Motor neuron (in vitro differentiated cells): ENCODE measurements at places on chromosomes 2 and 18.
A peak's percentile ranks its signal among the peaks of the same experiment; 100 is the strongest.

DNA sequence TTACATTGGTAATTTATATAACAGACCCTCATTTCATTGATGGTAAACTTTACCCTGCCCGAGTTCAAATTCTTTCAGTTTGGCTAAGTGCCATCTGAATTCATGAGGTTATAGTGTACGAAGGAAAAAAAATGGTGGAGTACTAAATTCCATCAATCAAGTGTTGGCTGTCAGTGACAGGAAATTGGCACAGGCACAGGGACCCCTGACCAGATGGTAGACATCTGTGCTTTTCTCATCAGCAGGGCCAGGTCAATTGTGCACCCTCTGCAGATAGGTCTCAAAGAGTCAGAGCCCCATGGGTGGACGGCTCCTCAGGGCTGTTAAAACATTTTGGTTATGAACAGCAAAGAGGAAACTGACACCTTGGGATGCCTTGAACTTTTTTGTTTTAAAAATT is 439.2 kb downstream of the SETBP1 start:
- ATAC-seq, result no peak

DNA sequence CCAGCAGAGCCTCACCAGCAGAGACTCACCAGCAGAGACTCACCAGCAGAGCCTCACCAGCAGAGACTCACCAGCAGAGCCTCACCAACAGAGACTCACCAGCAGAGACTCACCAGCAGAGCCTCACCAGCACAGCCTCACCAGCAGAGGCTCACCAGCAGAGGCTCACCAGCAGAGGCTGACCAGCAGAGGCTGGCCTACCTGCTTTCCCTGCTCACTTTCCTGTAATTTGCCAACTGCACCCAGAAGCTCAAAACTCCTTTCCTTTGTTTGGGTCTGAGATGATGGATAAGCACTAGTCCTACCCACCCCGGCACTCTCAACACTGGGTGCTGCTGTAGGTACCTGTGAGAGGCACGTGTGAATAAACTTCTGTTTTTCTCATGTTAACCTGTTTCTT is 36.4 kb upstream of the PXDN start:
- ATAC-seq, result no peak

DNA sequence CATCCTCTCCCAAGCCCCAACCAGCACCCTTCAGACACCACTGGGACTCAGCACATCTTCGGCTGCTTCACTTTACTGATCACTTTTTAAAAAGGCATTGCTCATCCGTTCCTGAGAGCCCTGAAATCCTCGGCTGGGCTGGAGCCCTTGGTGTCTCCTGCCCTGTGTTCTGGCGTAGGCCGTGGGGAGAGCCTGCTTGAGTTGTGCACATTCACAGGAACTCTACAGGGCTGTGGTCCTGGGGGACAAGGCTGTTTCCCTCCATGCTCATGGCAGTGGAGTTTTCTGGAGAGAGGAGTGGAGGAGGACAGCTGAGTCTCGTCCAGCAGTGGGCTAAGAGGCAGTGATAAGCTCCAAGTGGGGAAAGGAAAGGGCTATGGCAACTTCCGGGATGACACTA is 15.9 kb downstream of the CENPA start:
- ATAC-seq, result no peak

DNA sequence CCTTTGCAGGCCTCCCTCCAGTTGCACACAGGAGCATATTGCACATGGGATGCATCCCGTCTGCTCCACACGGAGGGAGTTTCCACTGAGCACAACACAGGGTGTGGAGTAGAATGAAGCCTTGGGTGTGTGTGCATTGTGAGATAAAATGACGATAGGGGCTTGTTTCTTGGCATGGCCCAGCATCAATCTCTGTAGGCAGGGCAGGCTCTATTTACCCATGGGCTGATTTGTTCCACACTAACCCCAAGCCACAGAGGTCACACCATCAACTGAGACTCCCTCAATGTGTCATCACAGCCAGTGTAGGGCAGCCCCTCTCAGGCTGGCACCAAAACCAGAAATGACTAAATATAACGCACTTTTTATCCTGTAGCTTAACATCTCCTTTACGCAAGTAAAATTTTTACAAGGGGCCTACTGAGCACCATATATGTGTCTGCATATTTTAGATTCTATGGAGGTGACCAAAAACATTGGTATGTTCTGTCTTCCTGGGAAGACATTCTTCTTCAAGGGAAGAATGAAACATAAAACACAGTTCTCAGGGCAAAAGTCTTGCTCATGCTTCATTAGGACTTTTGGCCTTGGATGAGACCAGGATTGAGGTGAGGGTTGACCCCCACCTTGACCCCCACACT is 2.7 kb upstream of the GKN1 start:
- ATAC-seq, result no peak

DNA sequence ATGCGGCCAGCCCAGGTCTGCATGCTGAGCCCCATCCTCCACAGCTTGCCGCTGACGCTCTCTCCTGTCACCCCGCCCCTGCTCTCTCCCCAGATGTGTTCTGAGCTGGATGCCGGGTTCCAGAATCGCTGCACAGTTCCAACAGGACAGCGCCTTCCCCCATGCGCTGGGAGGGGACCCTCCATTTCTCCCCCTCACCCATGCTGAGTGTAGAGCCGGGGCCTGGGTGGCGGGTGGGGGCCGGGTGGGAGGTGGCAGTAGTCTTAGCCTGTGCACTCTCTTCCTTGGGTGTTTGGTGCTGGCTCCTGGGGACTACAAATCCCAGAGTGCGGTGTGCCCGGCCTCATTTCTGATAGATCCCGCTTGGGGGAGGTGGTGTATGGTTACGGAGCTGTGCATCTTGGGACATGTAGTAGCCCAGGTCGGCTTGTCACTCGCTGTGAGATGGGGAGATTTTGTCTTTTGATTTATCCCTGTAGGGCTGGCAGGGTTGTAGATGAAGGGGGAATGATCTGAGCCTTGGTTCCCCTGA is 6.8 kb downstream of the DNAJB2 start:
- ATAC-seq, result peak; percentile 84

DNA sequence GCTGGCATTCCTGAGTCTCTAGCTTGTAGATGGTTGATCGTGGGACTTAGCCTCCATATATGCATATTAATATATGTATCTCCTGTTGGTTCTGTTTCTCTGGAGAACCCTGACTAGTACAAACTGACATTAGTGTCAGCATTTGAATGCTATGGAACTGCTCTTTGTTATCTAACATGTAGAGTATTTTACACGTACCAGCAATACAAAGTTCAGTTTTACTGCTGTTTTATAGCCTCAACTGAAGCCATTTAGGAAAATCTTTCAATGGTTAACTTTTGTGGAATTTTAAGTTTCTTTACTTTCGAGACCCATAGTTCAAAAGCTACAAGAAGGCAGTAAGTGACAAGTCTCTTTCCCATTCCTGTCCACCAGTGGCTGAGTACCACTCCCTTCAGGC is 418.4 kb downstream of the NUP35 start:
- ATAC-seq, result no peak
